Activated naive CD8-positive, alpha-beta T cell treated with anti-CD3 and anti-CD28 coated beads, Interleukin-2, amount 50 U/mL, for 24 hours (primary cell): ENCODE measurements at places on chromosomes 16 and 17.

DNA sequence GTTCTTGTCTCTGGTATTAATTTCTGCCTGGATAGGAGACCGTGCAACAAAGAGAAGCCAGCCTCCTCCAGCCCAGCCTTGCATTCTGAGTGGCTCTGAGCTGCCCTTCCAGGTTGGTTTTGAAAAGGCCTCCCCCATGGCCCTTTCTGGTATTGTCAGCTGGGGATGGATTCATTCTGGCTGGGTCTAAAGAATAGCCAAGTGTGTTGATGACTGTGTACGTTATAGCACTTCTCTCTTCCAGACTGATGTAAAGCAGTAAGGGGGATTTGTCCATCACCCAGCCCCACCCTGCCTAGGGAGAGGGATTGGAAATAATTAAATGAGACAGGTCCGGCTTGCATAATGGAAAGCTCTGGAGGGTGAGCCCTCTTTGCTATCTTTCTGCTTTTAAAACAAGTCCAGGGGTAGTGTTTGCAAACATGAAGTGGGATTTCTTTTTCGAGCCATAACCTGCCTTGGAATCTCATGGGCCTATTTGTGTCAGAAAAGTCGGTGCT, 146.4 kb downstream of the MSI2 start:
- no peak overlapping the region for H3K27ac ChIP-seq
- H3K36me3 ChIP-seq, result peaks cover 11% of the 10 kb centered on the region
- H3K4me1 ChIP-seq, result peaks cover 16% of the 10 kb centered on the region
- no peak for DNase-seq
- H3K27me3 ChIP-seq, result no peaks in the 10 kb centered on the region

- H3K4me1 ChIP-seq, result peaks cover 5% of the 10 kb centered on the region
- no peak overlapping the region for H3K27ac ChIP-seq
- H3K27me3 ChIP-seq, result peaks cover 2% of the 10 kb centered on the region
- H3K36me3 ChIP-seq, result peaks cover 2% of the 10 kb centered on the region
- DNase-seq, result no peak
- no peak overlapping the region for H3K4me3 ChIP-seq
Observed at GRCh38 chr17:68053231-68054013, 17.9 kb downstream of the KPNA2 start.

GRCh38 chr17:8048236-8048635, 9.4 kb downstream of the ALOX15B start:
- no peaks in the 10 kb centered on the region for H3K27me3 ChIP-seq
- no peak overlapping the region for H3K4me3 ChIP-seq
- H3K27ac ChIP-seq, result no peak overlapping the region
- H3K36me3 ChIP-seq, result no peaks in the 10 kb centered on the region

DNA sequence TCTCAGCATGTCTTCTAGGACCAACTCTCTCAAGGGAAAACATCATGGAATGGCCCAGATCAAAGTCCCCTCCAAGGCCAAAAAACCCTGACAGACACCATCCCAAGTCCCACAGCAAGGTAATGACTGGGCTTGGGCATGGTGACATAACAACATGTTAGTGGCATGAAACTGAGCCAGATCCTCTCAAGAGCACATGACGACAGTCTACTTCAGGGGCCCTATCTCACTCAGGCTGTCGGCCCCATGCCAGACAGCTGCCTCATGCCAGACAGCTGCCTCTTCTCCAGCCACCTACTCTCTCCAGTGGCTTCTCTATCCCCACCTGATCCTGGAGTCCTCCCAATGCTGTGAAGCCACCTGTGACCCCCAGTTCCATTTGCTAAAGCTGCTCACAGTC, 18.4 kb downstream of the HSD11B2 start:
- H3K4me1 ChIP-seq, result no peaks in the 10 kb centered on the region
- no peak overlapping the region for H3K4me3 ChIP-seq
- no peak for DNase-seq
- H3K27me3 ChIP-seq, result no peaks in the 10 kb centered on the region
- H3K36me3 ChIP-seq, result no peaks in the 10 kb centered on the region

DNA sequence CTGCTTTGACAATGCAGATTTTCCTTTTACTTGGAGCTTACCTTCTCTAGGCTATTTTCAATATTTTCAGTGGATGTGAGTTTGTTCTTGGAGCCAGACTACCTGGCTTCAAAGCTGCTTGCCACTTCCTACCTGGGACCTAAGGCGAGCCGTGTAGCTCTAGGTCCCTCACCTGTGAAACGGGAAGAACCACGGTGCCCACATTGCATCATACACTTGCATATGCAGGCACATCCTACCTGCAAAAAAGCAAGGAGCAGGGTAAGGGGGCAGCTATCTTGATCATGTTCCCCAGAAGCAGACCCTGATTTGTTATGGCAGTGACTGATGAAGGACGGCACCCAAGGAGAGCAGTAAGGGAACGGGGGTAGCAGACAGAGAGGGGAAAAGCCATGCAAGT, 27.0 kb upstream of the MPRIP start:
- no peaks in the 10 kb centered on the region for H3K27me3 ChIP-seq
- H3K4me1 ChIP-seq, result peaks cover 28% of the 10 kb centered on the region
- H3K27ac ChIP-seq, result no peak overlapping the region
- no peaks in the 10 kb centered on the region for H3K36me3 ChIP-seq

DNA sequence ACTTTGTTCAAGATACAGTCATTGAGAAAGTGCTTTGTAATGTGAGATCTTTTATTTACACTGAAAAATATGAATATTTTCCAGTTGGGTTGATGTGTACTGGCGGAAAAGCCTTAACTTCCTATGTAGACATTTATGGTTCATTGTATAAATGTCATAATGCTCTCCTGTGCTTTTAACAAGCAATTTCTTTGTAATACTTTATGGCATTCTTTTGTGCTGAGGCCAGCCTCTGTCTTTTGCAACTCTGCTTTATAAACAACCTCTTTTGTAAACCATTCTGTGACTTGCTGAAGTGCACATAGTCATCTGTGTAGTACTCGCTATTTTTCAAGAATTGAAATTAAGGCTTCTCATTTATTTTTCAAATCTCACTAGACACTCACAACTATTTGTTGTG, 291.2 kb downstream of the CDH11 start:
- H3K4me1 ChIP-seq, result no peaks in the 10 kb centered on the region
- no peak for DNase-seq
- no peaks in the 10 kb centered on the region for H3K27me3 ChIP-seq
- H3K4me3 ChIP-seq, result no peak overlapping the region
- no peaks in the 10 kb centered on the region for H3K36me3 ChIP-seq

DNA sequence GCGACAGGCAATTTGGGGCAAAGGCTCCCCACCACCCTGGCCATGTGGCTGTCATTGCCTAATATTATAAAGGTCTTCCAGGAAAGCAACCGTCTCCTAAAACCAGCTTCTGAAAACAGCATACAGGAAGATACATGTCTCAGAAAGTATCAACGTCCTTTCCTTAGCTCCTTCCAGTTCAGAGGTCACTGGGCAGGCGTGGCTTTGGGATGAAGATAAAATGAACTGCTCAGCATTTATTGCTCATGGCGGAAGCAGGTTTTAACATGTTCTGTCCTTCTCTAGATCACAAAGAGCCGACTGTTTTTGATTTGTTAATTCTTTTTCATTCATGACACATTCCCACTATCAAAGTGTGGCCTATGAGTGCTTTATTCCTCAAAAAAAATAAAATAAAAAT, 8.0 kb downstream of the CFAP20 start:
- DNase-seq, result no peak
- H3K4me1 ChIP-seq, result peaks cover 50% of the 10 kb centered on the region
- no peaks in the 10 kb centered on the region for H3K27me3 ChIP-seq
- H3K36me3 ChIP-seq, result peaks cover 8% of the 10 kb centered on the region
- H3K27ac ChIP-seq, result no peak overlapping the region

DNA sequence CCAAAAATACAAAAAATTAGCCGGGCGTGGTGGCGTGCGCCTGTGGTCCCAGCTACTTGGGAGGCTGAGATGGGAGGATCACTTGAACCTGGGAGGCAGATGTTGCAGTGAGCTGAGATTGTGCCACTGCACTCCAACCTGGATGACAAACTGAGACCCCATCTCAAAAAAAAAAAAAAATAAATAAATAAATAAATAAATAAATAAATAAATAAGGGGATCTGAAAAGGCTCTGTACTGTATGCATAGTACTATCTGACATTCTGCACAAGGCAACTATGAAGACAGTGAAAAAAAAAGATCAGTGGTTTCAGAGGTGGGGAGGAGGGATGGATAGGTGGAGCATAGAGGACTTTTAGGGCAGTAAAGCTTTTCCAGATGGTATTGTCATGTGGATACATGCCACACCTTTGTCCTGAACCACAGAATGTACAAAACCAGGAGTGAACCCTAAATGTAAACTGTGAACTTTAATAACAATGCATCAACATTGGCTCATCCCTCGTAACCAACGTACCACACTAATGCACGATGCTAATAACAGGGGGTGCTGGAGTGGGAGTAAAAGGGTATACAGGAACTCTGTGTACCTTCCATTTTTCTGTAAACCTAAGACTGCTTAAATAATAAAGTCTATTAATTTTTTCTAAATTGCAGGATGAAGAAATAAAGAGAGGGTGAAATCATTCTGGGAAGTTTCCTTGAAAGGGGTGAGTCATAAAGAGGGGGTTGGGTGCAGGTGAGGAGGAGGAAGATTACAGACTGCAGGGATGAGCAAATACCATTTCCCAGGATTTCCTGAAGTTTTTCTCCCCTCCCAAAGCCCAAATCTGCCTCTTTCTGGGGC, 155.8 kb upstream of the SDK2 start:
- no peak overlapping the region for H3K27ac ChIP-seq
- no peak for DNase-seq
- H3K4me1 ChIP-seq, result no peaks in the 10 kb centered on the region
- no peaks in the 10 kb centered on the region for H3K36me3 ChIP-seq
- H3K4me3 ChIP-seq, result no peak overlapping the region

GRCh38 chr17:41835214-41835799, 725 bp downstream of the NT5C3B start:
- H3K27me3 ChIP-seq, result peaks cover 3% of the 10 kb centered on the region
- DNase-seq, result no peak
- H3K27ac ChIP-seq, result peak overlapping the region; percentile 81
- peaks cover 13% of the 10 kb centered on the region for H3K4me1 ChIP-seq
- H3K4me3 ChIP-seq, result peak overlapping the region; percentile 86

GRCh38 chr17:1180958-1181752, 1.4 kb upstream of the ABR start:
- H3K4me3 ChIP-seq, result no peak overlapping the region
- H3K27me3 ChIP-seq, result no peaks in the 10 kb centered on the region
- no peak for DNase-seq
- H3K36me3 ChIP-seq, result no peaks in the 10 kb centered on the region
